ENCODE measurements at places on chromosomes 11 and 22. TPM values are rescaled to one million over a fixed set of nuclear protein-coding genes. Genes with fewer than 3 reads are reported as not detected.
A peak's percentile ranks its signal among the peaks of the same experiment; 100 is the strongest.

GRCh38 chr11:72692498-72693237 is 18.4 kb upstream of the PDE2A start:
- no peak for DNase-seq

Gene JHY
- total RNA-seq: 0.32 TPM

DNA sequence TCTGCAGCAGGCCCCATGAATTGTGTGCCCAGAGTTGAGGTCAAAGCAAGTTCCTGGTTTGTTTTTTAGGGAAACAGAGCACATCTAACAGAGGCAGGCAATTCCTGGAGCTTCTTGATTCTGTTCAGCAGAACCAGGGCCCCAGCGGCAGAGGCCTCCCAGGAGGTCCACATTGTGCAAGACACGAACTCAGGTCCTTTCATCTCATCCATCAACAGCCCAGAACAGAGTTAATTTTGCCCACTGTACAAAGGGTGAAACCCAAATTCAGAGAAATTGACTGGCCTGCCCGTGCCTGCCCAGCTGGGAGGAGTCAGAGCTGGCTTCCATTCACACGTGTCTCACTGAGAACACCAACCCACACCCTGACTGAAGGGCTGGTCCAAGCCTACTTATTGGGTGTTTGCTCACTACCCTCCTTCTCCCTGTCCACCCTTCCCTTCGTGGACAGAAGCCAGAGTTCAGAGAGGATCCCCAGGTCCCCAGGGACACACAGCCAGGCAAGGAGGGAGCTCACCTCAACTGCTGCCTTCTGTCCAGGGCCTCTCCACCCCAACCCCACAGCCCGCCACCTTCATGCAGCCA is 607.1 kb downstream of the TBC1D22A start:
- DNase-seq: no peak

GRCh38 chr22:27212617-27213177 is 555.3 kb downstream of the MIAT start:
- DNase-seq: peak; percentile 88

Gene C11orf16
- not detected for total RNA-seq

GRCh38 chr11:45848654-45849081 is 1.4 kb downstream of the CRY2 start:
- DNase-seq: no peak

- no peak for DNase-seq
Measured at GRCh38 chr11:109996060-109996459, 97.1 kb upstream of the ZC3H12C start.

GRCh38 chr11:71207563-71207962 is 44.8 kb downstream of the SHANK2 start:
- no peak for DNase-seq

GRCh38 chr22:44399906-44400762 is 87.4 kb upstream of the SHISAL1 start:
- peak; percentile 15 for DNase-seq

DNA sequence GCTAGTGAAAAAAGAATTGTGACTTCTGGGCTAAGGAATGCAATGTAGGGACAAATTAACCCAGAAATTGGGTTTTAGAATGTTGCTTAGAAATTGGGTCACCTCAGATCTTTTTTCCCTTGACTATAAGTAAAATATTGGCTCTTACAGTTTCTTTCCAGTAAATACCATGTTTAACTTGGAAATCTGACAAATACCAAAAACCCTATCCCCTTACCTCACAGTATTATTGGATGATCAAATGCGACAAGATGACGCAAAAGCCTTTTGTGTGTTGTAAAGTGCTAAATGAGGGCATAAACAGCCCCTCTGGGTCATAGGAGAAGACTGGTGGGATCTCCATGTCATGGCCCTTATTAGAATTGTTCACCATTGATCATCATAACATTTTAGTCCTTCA is 6.1 kb upstream of the UPB1 start:
- DNase-seq: no peak

DNA sequence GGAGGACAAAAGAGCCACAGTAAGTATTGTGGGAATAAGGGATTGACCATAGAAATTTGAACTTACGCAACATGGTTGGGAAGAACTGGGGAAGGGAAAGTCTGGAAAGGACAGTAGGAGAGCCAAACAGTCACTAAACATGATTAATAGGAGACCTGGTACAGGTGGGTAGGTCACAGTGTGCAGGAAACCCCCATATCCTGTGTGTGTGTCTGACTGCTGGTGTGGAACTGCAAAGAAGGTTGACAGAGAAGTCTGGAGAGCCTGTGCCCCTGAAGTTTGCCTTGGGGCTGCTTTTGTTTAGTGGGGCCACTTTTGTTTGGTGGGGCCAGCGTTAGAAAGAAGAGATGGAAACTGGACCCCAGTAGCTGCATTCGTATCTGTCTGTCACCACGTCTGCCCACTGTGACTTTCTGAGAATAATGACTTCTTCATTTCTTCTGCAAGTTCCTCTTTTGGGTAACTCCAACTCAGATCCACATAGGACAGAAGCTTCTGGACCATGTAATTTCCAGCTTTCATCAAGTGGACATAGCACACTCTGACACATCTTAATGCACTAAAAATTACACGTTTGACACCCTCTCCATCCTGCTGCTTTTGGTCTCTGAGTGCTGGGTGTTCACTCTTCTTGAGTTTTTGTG is 126.8 kb upstream of the RAG2 start:
- no peak for DNase-seq

Gene TRPC6
- total RNA-seq: not detected

Gene APOA1
- total RNA-seq: not detected

- DNase-seq: no peak
Measured at GRCh38 chr11:62708793-62709192, 1.3 kb downstream of the GNG3 start.

DNA sequence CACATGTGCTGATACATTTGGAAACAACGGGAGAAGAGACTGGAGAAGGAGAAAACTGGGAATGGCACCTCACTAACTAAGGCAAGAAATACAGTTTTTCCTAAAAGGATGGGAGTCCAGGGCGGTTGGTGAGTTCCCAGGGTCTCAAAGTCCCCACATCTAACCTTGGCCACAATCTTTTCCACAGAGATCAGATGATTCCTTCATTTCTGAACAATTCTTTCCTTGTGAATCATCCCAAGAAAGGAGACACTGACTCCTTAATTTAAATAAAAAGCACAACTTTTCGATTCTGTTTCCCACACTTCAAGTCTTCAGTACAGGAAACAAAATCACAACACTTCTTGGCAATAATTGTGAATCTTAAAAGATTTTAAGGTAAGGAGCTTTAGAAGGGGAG is 384.7 kb downstream of the DCDC1 start:
- no peak for DNase-seq

Gene FAM227A
- total RNA-seq: 1.6 TPM

DNA sequence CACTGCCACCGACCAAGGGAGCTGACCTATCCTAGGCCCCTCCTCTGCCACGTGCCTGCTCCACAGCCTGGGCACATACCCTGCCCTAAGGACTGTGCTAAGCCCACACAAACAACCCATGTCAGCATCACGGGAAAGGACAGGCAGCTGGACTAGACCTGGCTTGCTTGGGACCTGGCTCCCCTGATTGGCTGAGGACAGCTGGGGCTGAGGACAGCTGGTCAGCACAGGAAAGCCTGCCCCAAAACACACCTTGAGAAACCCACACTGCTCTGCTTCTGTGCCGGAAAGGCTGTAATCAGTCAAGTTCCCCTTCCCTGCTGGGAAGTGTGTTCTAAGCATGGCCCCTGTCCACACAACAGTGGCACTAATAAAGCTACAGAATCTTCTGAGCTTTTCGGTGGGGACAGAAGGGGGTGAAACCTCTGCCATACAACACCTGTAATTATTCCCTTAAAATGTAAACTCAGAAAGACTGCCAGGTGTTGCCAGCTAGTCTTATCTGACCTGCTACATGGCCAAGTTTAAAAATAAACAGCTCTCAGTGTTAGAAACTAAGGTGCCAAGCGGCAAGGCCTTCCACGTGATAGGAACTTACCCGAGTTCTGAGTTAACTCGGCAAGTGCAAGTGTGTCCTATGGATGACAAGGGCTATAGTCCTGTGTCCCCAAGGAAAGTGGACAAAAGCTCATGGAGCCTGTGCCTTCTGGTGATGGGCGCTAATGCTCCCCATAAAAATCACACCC is 35.7 kb upstream of the ARFGAP3 start:
- no peak for DNase-seq

DNA sequence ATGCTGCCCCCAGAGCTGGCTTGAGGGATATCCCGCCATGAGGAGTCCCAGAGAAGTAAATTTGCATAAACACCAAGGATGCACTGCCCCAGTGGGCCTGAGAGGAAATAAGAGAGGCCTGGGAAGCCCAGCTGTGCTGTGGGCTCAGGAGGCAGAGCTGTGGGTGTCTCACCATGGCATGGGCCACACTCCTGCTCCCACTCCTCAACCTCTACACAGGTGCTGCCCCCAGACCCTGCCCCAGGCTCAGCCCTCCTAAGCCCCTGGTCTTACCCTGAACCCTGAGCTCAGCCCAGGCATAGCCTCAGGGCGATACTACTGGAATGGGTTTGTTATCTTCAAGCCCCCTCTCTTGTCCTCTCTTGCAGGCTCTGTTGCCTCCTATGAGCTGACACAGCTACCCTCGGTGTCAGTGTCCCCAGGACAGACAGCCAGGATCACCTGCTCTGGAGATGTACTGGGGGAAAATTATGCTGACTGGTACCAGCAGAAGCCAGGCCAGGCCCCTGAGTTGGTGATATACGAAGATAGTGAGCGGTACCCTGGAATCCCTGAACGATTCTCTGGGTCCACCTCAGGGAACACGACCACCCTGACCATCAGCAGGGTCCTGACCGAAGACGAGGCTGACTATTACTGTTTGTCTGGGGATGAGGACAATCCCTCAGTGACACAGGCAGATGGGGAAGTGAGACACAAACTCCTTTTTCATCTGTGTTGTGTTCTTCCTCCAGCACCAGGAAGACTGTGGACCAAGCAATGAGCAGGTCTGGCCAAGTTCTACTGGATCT is 59.9 kb downstream of the GGTLC2 start:
- no peak for DNase-seq

GRCh38 chr11:46112961-46113607 is 8.2 kb downstream of the PHF21A start:
- peak; percentile 60 for DNase-seq

Gene BRSK2
- 0.21 TPM for total RNA-seq

Gene CDC42EP2
- 45.1 TPM for total RNA-seq

- DNase-seq: peak; percentile 88
Measured at GRCh38 chr11:47248664-47249377, at the start of gene ACP2. Gene ACP2, minus strand, starts transcription at chr11:47248814. Its CDS starts 25 bp downstream, at chr11:47248789.

- DNase-seq: no peak
Measured at GRCh38 chr22:38953577-38954413, 3.6 kb upstream of the APOBEC3A start.

DNA sequence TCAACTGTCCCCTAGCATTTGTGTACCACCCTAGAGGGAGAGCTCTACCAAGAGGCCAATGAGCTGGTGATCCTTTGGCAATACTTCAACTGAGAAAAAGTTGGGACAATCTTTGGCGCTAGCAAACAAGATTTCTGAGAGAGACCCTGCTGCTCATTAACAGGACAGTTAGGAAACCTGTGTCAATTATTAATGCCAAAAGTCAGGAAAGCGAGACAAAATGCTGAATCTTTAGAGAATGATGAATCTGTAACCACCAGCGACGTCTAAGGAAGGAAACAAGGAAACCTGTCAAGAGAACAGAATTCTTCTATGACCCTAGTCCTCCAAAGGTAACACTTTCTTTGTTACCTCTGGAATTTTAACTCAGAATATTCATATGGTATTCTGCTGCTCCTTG is 19.9 kb downstream of the LARGE2 start:
- DNase-seq: no peak

GRCh38 chr11:122229078-122229477 is 113.1 kb upstream of the BLID start:
- peak; percentile 86 for DNase-seq

DNA sequence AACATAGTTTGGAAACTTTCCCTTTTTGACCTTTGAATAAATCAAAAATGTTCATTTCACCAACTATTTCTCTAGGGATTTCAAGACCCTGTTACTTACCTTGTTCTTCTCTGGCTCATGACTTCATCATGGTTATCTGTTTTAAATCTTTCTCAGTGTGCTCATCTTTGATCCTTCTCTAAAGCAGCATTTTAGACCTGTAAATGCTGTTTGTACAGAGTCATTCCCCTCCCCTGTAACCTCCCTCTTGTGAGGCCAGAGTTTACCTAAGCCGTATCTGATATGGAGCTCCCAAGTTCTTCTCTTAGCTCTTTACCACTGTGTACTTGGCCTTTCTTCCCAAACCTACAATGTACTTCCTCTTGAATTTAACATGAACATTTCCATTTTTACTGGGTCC is 56.0 kb downstream of the ACER3 start:
- no peak for DNase-seq

Gene B3GAT1
- total RNA-seq: not detected

- DNase-seq: no peak
Measured at GRCh38 chr11:118057251-118058145, 19.4 kb upstream of the TMPRSS4 start.

Gene MYBPC3
- not detected for total RNA-seq

DNA sequence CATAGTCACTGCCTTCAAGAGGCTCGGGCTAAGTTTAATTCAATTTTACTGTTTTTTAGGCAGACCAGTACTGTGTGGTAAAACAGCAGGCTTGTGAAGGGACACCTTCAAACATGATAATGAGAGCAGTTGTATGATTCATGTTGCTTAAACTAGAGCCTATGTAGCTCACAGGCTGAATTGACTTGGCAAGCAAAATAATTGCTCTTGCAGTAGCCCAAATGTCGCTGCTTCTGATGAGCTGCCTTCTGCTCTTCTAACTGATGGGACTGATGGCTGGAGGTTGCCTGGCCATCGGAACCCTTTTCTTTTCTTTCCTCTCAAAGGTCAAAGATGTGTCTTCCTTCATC is 137.6 kb downstream of the MAML2 start:
- no peak for DNase-seq

Gene RCOR2
- total RNA-seq: 0.53 TPM

DNA sequence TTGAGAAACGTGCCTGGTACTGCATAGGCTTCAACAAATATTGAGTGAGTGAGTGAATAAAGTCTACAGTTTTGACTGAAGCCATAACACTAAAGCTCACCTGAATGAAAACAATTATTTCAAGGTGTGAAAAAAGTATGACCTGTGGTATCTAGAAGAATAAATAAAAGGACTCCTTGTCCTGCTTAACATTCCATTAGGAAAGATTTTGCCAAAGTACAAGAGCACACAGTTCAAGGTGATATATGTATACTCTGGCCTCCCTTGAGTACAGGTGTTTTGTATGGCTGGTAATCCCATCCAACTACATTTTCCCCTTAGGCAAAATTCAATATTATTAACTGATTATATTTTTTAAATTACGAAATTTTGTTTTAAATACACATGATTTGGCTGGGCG is 1.8 kb upstream of the CREBZF start:
- no peak for DNase-seq

GRCh38 chr22:43481568-43482317 is 69.9 kb downstream of the MPPED1 start:
- no peak for DNase-seq

GRCh38 chr22:39748877-39749276 is 144.7 kb downstream of the ENTHD1 start:
- peak; percentile 6 for DNase-seq

DNA sequence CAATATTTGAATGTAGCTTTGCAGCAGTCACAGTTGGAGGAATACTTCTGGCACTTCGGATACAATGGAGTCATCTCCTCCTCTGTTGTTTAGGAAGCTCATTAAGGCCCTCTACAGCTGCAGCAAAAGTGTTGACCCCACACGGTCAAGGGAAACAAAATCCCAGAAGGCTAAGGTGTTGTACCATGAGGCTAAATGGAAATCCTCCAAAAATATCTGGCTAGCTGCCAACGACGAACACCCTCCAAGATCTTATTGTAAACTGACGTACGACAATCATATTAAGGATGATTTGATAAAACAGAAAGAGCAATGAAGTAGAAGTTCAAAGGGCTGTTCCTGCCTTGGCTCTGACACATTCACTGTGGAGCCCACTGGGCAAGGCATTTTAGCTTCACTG is 4.0 kb downstream of the POGLUT3 start:
- DNase-seq: no peak

Gene SAA1
- 0.32 TPM for total RNA-seq
